ENCODE measurements at places on chromosomes 7 and 10.

DNA sequence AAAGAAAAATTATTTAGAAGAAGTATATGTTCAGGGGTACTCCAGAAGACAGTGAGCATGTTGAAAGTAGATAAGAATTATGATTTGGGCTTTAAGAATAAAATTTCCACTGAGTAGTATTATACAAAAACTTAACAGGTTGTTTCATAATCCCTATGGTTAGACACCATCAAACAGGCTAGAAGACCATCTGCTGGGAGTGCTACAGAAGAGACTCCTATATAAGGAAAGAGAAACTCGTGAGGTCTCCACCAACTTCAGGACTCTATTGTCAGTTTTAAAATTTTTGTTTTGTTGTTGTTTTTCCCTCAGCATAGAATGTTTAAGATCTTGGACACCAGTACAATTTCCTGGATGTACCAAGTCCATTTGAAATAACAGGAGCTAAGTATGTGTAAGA lies 13.1 kb downstream of the DNAJC1 start:
- DNase-seq, result no peak

DNA sequence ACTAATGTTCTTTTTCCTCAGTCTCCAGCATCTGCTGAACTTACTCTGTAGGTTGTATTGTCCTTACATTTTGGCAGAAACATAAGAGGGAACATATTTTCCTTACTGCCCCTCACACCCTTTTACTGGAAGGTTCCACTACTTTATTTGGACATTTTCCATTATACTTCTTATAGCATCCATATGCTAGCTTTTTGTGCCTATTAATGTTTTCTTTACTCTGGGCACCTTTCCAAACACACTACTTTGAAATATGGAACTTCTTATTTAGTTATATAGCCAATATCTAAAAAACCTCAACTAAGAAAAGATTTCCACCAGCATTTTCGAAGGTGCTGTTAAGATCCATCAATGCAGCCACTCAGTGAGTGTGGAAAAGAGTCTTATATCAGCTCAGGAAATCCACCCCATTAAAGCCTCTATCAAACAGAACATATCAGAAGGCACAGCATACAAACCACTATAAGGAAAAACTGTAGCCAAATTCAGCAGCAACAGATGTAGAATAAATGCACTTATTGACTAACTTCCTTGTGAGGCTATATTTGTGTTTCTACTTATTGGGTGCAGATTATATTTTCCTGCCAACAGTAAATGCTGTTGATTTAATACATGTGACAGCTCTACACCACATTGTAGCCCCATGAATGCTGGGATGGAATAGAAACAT lies 272.5 kb upstream of the SEMA3E start:
- no peak for DNase-seq

DNA sequence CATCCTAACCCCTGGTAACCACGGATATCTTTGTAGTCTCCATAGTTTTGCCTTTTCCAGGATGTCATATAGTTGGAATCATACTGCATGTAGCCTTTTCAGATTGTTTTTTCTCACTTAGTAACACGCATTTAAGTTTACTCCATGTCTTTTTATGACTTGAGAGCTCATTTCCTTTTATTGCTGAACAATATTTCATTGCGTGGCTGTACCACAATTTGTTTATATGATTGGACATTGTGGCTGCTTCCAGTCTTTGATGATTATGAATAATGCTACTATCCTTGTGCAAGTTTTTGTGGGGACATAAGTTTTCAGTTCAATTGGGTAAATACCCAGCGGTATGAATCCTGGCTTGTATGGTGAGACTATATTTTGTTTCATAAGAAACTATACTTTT lies 60.8 kb downstream of the AOAH start:
- no peak for DNase-seq

GRCh38 chr10:49243139-49243538 lies 54.9 kb upstream of the TMEM273 start:
- DNase-seq, result no peak

DNA sequence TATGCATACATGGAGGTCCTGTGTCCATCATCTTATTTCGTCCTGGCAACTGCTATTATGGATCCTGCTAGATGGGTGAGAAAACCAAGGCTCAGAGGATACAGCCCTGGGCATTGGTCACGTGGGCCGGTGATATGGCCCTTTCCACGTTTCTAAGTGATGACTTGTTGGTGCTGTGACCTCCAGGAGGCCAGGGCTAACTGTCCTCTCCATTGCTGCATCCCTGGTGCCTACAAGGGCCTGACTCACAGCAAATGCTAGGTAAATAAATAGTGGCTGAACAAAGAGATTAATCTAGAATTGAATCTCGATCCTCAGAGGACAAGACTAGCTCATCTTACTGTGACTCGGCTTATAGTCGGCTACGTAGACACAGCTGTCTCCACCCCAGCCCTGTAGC lies 78.6 kb downstream of the FAM53B start:
- DNase-seq, result no peak

DNA sequence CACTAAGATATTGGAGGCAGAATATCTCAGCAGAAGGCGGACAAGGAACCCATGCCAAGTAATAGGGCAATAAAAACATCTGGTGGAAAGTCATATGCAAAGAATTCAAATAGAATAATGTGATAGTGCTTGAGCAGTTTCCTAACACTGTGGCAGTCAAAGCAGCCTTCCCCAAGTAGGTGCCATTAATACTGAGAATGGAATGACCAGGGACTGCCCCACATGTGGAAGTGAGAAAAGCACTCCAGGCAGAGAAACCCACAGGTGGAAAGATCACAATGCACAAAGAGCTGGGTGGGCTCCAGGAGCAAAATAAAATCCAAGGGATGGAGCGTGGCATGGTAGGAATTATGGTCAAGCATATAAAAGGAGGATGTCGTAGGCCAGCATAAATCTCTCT lies 64.4 kb upstream of the NME8 start:
- DNase-seq, result no peak

- DNase-seq, result peak; percentile 35
Observed at GRCh38 chr7:129095258-129095657, 40.3 kb upstream of the TNPO3 start.

GRCh38 chr7:71976645-71977044 lies 435.5 kb downstream of the CALN1 start:
- DNase-seq, result no peak
